ENCODE measurements at places on chromosomes 7 and 10.

- DNase-seq: no peak
Measured at GRCh38 chr10:57023626-57024025, 662.6 kb upstream of the ZWINT start.

GRCh38 chr10:76998451-76998850, 639.2 kb downstream of the KCNMA1 start:
- no peak for DNase-seq

GRCh38 chr10:130555411-130555750, 419.2 kb downstream of the GLRX3 start:
- no peak for DNase-seq

- DNase-seq: no peak
Measured at GRCh38 chr7:121901026-121901425, 28.1 kb downstream of the PTPRZ1 start.

- DNase-seq: no peak
Measured at GRCh38 chr7:27144781-27145164, 1.3 kb upstream of the HOXA5 start.

DNA sequence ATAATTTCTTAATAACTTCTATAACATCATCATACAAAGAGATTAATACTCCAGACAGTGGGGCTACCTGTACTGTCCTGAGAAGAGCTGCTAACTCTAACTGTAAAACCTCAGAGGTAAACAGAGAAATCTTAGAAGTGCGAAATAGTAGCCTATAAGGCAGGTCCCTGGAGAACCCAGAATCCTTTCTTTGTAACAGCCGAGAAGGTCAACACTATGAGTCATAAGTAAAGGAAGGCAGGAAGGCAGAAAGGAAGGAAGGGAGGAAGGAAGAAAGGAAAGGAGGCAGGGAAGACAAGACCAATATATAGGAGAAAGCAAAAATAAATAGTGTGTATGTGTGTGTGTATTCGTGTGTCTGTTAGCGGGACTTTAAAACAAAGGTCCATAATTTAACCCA, 540.6 kb downstream of the ZWINT start:
- no peak for DNase-seq

DNA sequence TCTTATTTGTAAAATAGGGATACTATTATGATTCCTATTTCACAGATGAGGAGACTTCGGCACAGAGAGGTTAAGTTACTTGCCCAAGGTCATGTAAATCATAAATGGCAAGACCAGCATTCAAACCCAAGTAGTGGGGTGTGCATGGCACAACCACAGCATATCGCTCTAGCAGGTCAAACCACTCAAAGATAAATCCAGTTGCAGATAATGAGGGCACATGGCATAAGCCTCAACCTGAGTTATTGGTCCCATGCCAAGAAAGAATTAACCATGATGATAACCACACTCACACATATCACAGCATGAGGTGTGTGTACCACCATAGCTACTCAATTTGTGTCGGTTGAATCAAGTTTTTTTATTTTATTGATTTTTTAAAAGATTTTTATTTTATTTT, 180.5 kb downstream of the CREB5 start:
- DNase-seq: no peak

- DNase-seq: no peak
Measured at GRCh38 chr10:47266602-47267001, 33.4 kb upstream of the GDF10 start.

DNA sequence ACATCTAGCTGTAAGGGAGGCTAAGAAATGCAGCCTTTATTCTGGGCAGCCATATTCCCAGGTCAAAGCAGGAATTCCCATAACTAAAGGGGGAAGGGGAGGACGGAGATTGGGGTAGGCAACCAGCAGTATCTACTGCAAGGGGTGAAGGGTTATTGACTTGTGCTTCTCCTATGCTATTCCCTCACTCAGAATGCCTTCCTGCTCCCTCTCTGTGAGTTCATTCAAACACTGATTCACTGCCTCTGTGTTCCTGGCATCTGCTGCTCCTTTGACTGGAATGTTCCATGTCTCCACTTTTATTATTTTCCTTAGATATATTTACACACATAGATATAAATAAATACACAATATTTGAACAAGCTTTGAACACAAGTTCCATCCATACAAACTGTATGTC, 11.1 kb downstream of the HTR7 start:
- DNase-seq: peak; percentile 35

DNA sequence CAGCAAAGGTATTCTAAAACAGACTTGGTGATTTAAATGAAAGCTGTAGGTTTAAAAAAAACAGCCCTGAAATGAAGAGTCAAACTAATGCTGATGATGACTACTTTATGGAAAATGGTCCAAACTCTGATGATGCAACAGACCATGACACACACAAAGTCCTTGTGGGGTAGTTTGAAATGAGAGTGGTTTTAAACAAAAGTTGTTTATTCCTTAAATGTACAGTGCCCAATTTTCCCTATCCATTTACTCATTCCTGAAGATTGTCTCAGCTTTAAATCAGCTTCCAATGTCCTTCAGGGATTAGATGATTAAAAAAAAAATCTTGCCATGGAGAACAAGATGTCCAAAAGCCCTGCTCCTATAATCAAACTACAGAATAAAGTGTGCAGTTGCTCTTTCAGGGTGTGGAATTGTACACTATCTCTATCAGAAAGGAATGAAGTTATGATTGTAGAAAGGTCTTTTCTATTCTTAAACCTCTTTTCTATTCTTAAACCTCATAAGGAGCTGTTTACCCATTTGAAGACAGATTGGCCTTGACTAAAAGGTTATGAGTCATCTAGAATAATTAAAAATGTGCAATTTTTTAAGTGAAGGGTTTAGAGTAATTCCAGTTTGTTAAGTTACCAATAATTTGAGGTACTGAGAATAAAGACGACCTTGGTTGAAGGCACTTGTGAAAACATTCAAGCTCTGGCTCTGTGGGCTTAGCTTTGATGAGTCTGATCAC, 70.2 kb upstream of the ITGA8 start:
- DNase-seq: peak; percentile 84

GRCh38 chr10:24590697-24591457, 132.8 kb downstream of the ARHGAP21 start:
- no peak for DNase-seq

DNA sequence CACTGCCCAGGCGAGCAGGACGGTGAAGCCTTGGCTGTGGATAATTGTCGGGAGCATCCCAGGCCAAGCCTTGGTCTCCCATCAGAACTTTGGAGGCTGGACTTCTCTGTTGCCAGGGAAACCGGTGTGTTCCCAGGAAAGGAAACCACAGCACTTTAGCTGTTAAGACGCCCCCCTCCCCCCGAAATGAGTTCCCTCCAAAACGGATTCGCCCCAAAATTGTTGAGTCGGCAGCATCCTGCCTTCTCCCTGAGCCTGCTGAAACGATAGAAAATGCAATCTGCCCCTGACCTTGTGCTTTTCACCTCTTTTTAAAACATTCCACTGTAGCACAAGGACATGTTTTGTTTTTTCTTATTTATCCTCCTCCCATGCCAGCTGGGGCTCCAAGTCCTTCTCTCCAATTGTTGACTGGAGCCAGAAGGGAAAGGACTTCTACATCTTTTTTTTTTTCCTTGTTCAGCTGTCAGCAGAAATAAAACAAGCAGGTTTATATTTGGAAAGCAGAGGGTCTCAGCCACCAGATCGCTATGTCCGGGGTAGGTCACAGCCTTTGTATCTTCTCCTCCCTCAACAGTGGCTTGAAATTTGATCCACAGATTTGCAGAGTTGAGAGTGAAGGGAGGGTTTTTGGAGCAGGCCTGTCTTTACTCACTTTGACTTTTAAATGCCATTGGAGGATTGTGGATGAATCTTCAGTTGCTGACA, 116.5 kb downstream of the ZMIZ1 start:
- peak; percentile 47 for DNase-seq

- DNase-seq: peak; percentile 24
Measured at GRCh38 chr7:101823596-101823995, 6.2 kb downstream of the CUX1 start.

DNA sequence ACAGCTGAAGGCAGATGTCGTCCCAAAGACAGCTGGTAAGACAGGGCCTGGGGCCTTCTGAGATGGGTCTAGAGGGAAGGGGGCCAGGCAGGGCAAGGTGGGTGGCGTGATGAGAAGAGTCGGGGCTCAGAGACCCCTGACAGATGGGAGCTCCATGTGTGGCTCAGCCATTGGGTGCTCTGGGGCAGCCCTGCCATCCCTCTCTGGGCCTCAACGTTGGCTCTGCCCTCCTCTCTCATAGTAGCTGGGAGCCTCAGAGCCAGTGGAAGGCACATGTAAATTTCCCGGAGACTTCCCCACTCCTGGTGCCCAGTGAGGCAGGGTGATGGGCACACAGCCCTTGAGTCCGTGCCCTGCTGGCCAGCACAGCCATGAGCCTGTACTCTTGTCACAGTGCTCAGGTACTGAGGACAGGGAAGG, 1.8 kb downstream of the PPIF start:
- no peak for DNase-seq

DNA sequence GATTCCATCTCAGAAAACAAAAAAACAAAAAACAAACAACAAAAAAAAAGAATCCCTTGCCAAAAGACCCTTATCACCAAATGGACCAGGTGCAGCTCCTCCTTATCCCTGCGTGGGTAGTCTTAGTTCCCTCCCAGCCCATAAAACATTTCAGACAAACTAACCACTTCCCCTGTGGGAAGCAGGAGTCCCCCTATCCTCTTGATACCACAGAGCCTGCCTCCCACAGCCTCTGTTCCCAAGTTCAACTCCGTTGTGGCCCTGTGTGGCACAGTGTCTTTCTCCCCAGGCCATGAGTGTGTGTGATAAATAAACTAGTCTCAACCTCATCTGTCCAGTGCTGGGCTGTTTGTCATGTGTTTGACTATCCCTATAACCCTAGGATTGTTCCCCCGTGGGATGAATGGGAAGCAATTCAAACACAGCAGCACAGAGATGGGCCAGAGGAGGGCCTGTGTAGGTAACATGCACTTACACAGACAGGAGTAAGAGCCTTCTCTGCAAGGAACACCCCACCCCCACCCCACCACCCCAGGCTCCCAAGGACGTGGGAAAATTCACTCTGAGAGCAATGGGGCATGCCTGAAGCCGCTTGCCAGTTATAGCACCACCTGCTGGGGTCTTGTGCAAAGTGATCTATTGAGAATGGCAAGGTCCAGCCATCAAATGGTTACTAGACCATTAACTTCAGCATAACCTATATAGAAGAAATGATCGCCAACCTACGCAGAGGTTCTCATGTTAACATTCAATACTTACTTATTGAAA, 147.1 kb upstream of the GHITM start:
- DNase-seq: peak; percentile 9

DNA sequence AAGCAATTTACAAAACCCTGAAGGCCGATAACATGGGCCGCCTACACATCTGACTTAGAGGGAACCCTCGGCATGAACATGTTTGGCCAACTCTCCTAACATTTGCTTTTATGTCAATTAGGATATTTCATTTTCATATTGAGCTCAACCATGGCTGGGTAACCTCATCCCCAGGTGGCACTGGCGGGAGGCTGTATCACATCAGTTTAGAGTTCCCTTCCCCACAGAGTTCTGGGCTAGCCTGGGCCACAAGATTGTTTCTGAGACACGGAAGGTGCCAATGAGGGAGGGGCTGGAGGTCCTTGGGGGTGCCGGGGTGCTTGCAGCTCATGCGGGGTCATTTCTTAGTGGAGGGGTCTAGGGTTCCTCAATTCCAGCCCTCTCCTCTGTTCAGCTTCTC, 386.5 kb upstream of the MKI67 start:
- no peak for DNase-seq

DNA sequence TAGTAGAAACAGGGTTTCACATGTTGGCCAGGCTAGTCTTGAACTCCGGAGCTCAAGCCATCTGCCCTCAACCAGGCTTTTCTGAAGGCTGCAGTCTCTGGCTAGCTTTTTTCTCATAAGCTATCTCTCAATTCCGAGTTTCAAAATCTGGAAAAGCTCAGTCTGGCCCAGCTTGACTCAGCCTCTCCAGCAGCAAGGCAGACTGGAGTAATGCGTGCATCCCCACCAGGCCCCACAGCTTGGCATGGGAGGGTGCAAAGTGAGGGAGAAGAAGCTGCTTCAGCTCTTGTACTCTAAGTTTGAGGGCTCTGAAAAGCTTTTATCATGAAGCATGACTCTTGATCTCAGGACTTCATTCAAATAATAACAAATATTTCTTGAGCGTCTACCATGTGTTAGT, 4.8 kb downstream of the DHTKD1 start:
- DNase-seq: no peak

- DNase-seq: no peak
Measured at GRCh38 chr7:105800849-105801534, 75.4 kb downstream of the ATXN7L1 start.

DNA sequence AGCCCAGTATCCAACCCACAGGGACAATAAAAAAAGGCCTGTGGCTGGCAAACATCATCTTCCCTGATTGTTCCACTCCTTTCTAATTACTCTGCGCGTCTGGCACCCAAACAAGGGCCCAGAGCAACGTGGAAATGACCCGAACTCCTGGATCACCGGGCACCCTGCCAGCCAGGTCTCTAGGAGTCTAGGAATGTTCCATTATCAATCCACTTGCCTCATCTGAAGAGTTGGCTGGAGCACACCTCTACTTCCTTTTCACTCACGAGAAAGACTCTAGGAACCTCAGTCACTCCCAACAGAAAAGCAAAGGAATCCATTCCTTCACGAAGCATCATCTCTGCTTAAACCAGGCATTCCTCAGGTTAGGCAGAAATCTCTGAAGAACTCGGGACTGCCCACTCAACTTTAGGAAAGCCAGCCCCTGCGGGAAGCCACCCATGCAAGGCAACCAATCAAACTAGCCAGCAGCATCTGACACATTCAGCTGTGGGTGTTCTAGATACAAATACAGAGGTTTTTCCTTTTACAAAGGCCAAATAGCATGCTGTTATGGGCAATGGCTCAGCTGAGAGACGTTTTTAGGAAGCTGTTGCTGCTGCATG, 37.7 kb downstream of the ATXN7L1 start:
- DNase-seq: peak; percentile 41

- DNase-seq: no peak
Measured at GRCh38 chr10:113524539-113525490, 28.0 kb upstream of the HABP2 start.

- peak; percentile 39 for DNase-seq
Measured at GRCh38 chr7:82162289-82162688, 281.3 kb downstream of the CACNA2D1 start.

DNA sequence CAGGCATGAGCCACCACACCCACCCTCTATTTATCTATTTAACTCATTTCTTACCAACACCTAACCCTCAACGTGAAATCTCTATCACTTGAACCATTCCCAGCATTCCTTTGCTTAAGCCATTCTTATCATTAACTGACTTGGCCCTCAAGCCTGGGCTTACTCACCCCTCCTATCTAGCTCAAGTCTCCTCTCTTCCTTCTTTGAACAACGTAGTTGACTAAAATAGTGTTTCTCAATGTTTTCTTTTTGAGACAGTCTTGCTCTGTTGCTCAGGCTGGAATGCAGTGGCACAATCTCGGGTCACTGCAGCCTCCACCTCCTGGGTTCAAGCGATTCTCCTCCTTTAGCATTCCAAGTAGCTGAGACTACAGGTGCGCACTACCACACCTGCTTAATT, 7.0 kb downstream of the ANXA7 start:
- DNase-seq: peak; percentile 12

Measured in choroid plexus epithelial cell (primary cell).